ENCODE measurements at places on chromosomes 7 and 10.

GRCh38 chr10:92891885-92892690 lies 43.8 kb downstream of the EXOC6 start:
- DNase-seq, result peak; percentile 71

- no peak for DNase-seq
Measured at GRCh38 chr7:104123786-104124185, 84.0 kb downstream of the ORC5 start.

GRCh38 chr7:127812540-127812939 lies 160.5 kb downstream of the SND1 start:
- no peak for DNase-seq

- peak; percentile 47 for DNase-seq
Measured at GRCh38 chr10:22932626-22933370, 4.9 kb downstream of the ARMC3 start.

DNA sequence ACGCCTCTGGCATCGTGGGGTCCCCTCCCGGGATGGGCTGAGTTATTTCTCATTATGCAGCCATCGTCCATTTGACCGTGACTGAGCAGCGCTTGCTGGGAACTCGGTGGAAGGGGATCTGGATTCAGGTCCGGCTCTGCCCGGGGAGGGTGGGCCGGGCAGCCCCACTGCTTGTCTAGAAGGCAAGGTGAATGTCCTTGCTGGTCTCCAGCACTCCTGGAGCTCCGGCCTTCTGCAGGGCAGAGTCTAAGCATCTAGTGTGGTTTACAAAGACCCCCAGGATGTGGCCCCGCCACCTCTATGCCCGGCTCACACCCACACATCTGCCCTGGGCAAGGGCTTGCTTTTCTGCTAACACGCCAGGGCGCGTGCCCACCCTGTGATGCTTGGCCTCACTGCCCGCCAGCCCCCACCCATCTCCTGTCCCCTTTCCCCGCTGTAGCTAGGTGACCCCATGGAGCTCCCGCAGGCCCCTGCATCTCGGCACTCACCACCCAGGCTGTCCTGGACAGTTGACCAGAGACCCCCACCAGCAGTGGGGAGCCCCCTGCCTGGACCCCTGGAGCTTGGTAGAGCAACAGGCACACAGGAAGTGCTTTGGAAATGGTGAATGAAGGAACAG lies 151.0 kb upstream of the CHST15 start:
- no peak for DNase-seq

DNA sequence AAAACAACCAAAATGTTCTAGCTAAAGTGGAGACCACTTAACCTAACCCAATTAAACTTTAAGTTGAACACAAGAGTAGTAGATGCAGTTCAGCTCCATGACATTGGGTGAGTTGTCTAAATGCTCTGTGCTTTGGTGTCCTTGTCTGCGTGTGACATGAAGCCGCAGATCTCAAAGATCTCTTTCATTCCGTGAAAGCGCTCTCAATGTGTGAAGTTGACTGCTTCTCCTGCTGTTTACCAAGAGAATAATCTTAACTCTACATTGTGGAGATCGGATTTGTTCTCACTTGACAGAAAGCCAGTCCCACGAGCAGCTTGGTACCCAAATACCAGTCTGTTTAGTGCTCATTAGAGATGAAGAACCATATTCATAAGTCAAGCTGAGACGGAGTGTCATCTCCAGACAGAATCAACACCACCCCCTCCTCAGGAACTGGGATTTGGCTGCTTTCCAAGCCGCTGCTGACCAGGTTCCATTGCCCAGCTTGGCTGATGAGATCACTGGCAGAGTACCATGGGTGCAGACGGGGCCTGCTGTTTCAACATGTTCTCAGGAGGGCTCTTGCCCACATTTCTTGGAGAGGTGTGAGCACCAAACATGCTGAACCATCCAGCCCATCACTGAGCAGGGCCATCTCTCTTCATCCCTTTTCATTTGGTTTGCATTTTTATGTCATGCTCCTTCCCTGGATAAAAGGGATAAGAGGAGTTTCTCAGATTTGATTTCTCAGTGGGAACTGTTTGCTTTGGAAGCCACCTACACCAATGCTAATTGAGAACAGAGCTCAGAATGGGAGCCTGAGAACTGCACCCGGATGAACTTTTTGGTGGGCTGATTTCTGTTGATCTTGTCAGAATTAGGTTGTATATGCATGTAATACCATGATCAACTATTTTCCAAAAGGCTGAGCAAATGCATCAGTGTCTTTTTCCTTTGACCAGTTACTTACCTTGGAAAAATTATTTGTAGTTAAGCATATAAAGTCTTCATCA lies 95.8 kb upstream of the AGBL3 start:
- DNase-seq, result peak; percentile 86
